ENCODE measurements at places on chromosomes 2 and 18. TPM values are rescaled to one million over a fixed set of nuclear protein-coding genes. Genes with fewer than 3 reads are reported as not detected.
A peak's percentile ranks its signal among the peaks of the same experiment; 100 is the strongest.

SNTG2 gene
- 3.5 TPM for total RNA-seq

UGT1A8 gene
- total RNA-seq, result not detected

DCC gene
- not detected for total RNA-seq

RAB31 gene
- 3.6 TPM for total RNA-seq

SLC14A1 gene
- total RNA-seq, result 3.1 TPM

MERTK gene
- 0.74 TPM for total RNA-seq

DNA sequence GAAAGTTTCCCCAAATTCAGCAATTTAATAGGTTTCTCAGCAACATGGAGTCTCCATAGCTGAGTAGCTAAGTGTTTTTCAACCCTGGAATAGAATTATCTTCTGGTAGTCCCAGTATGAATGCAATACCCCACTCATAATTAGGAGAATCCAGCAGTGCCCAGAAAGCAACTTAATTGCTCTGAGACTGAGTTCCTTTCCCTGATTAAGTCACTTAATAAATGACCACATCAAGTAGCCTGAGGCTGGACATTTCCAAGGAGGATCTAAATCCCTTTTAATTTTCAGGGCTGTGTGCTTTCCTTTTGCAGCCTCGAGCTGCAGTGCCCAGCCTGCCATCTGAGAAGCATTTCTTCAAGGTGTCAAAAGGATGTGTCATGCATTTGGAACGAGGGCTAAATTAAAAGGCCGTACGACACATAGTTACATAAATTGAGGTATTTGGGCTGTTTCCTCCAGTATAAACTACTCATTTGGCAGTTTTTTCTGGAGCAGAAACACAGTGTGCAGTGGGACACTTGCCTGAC is 17.7 kb upstream of the SIX2 start:
- DNase-seq, result no peak

DNA sequence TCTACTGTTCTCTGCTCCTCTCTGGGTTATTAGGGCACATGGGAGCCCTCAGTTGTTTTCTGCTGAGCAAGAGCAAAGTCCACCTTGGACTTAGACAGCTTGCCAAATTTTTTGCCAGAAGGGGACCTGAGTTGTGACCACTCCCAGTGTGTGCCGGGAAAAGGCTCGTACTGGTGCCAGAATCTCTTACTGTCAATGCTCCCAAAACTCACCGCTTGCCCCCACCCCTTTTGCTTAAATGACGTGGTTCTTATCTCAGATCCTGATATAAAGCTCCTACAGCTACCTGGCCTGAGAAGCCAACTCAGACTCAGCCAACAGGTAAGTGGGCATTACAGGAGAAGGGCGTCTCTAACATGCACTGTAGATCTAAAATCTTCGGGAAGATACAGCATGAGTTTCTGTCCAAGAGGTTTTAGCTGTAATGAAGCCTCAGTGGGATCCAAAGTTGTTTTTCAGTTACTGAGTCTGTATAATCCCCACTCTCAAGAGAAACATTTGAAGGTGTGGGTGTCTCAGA is at the start of gene REG1A:
TSS of gene REG1A (plus strand) at position 295 of the 520 bp plus-strand sequence. CDS start 374 bp downstream, outside the sequence.
- no peak for DNase-seq

GRCh38 chr2:218547978-218548377 is 20.2 kb downstream of the USP37 start:
- no peak for DNase-seq

- DNase-seq, result no peak
Measured at GRCh38 chr18:31419457-31419932, 28.0 kb upstream of the DSG3 start.

- no peak for DNase-seq
Measured at GRCh38 chr2:28276076-28276618, 116.5 kb upstream of the FOSL2 start.

- no peak for DNase-seq
Measured at GRCh38 chr2:226450141-226450540, 349.5 kb downstream of the IRS1 start.

DNA sequence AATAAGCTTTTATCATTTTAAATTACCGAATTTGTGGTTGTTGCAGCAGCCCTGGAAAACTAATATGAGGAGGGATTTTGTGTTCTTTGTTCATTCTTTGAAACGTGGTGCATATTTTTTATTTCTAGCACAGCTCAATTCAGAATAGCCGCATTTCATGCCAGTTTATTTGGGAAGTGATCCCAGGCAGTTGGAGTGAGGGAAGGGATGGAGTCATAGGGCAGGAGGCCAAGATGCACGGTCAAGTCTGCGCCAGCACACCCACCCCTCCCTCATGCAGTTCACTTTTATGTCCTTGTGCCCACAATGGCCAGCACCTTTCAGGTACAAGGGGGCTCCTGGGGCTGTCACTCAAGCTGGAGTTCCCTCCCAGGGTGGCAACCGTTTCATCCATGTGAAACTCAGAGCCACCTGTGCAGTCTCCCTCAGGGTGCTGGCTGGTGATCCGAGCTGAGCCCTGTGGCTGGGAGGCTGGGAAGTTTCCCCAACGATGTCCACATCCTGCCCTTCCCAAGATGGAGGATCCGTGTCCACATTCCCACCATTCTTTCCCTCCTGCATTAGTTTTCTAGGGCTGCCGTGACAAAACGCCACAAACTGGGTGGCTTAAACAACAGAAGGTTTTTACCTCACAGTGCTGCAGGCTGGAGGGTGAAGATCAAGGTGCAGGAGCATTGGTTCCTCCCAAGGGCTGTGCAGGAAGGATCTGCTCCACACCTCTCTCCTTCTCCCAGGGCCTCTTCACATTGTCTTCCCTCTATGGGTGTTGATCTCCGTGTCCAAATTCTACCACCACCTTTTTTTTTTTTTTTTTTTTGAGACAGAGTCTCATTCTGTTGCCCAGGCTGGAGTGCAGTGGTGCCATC is 68.5 kb upstream of the ITGA6 start:
- no peak for DNase-seq

DNA sequence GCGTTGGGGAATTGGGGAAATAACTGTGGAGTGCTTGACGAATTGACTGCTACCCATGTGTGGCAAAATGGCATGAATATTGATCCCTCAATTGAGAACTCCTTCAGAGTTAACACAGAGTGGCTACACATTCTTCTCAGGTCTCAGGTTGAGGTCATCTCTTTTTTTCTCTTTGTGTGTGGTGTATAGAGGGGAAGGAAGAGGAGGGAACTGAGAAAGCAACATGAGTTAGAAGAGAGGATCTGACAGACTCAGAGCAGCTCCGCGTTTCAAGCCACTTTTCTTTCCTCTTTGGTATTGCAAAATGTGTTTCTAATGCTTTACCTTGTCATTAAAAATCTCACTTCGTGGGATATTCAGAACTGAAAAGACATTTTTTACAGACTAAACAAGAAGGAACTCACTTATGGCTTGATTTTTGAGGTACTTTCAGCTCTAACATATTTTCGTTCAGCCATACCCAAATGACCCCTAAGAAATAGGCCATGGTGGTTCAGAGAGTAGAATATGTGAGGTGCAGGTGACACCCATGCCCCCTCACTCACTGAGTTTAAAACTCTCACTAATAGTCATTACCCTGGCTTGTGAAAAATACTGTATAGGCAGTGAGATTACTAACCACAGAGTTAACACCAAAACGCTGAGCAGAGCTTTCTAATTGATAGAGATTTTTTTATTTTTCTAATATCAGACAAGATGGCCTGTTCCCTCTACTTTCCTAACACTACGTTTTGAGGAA is 22.5 kb downstream of the STAT4 start:
- no peak for DNase-seq

GRCh38 chr2:194718881-194719280 is 938.1 kb upstream of the SLC39A10 start:
- DNase-seq, result no peak

DNA sequence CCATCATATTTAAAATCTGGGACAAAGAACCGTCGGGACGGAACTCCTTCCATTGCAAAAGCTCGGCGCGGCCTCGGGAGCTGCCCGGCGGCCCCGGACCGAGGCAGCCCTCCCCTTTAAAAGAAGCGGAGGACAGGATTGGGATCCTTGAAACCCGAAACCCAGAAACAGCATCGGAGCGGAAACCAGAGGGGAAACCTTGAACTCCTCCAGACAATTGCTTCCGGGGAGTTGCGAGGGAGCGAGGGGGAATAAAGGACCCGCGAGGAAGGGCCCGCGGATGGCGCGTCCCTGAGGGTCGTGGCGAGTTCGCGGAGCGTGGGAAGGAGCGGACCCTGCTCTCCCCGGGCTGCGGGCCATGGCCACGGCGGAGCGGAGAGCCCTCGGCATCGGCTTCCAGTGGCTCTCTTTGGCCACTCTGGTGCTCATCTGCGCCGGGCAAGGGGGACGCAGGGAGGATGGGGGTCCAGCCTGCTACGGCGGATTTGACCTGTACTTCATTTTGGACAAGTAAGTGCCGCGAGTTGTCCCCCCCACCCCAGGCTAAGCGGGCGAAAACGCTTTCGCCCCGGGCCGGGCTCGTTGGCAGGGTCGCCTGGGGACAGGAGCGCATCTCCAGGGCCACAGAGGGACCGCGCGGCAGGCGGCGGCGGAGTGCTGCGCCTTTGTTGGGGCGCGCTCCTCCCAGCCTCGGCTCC is at the start of gene ANTXR1:
TSS of gene ANTXR1 (plus strand) at position 38 of the 698 bp plus-strand sequence. CDS start at position 359, 321 bp downstream.
- DNase-seq, result peak; percentile 52

- no peak for DNase-seq
Measured at GRCh38 chr2:203719456-203720410, 13.3 kb downstream of the CD28 start.

Data from activated naive CD8-positive, alpha-beta T cell treated with anti-CD3 and anti-CD28 coated beads, Interleukin-2, amount 10 ng/mL, durations not matched to agents 7 days and 5 days (primary cell).